ENCODE measurements at places on chromosomes 2 and 18. TPM values are rescaled to one million over a fixed set of nuclear protein-coding genes. Genes with fewer than 3 reads are reported as not detected.
A peak's percentile ranks its signal among the peaks of the same experiment; 100 is the strongest.

ALPG gene
- not detected for total RNA-seq

GRCh38 chr2:99261242-99261641 is 5.8 kb upstream of the LYG2 start:
- no peak for DNase-seq

PROKR1 gene
- 0.19 TPM for total RNA-seq

- DNase-seq = no peak
These were observed 31.8 kb downstream of the CREB1 start for GRCh38 chr2:207561386-207562080.

KIF1A gene
- 4.3 TPM for total RNA-seq

DNA sequence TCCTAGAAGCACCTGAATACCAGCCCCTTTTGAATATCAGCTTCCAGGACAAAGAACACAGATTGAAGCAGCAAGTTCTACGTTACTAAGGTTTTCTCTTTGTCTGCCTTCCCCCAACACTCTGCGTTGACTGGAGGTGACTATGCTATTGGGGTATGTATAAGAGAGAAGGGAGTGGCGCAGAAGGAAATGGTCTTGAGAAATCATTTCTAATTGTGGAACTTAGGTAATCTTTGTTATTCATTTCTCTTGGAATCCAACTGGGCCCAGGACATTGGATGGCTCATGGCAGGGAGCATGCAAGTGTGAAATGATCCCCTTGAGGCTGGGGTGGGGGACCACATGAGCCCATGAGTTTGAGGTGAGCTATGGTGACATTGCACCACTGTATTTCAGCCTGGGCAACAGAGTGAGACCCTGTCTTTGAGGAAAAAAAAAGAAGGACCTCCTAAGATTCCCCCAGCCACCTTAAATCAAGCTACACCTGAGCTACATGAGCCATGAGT is 29.7 kb downstream of the XDH start:
- no peak for DNase-seq

DNA sequence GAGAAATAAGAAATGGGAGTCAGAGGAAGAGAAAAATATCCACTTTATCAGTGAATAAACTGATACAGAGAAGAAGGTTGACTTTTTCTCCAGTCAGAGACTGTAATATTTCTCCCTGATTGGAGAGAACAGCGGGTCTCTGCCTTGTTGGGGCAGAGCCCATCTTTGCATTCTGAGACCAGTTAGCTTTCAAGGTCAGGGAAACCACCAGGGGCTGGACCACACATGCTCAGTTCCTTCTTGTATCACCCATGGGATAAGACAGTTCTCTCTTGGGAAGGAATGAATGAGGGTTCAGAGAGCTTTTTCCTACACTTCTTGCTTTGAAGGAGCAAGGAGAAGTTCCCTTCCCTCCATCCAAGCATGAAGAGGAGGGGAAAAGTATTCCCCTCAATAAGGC is 12.2 kb downstream of the GPATCH11 start:
- DNase-seq = no peak

- no peak for DNase-seq
These were observed 777 bp upstream of the C18orf32 start for GRCh38 chr18:49487711-49488310.

DNA sequence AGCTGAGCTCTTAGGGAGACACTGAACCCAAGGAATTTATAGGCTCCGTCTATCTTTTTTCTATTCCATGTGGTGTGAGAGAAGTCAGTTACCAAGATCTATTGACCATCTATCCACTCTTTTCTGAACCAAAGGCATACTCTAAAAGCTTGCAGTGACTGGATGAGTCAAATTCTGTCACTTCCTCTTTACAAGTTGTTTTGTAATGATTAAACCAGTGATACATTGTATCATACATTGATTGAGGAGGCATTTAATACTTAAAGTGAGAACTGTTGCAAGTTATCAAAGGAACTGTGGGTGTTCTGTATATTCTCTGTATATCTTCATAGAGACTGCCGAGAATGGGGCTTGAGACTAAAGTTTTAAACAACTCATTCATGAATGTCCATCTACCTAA is 188.8 kb downstream of the CAMKMT start:
- DNase-seq = no peak

DNA sequence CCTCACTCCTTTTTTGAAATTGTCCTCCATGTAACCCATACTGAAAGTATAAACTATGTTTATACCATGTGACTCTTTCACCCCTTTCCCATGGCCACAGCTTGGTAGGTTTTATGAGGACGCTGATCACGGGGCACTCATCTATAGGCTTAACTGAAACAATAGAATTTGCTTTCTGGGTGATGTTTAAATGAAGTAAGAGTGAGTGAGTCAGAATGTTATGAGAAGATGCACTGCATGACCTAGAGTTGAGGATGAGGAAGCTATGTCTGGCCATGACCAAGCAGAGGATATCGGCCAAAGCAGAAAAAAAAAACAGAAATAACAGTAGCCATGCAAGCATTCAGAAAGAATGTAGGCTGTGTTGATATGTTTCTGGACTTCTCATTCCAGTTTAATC is 34.9 kb downstream of the SCN1A start:
- DNase-seq = no peak

DNA sequence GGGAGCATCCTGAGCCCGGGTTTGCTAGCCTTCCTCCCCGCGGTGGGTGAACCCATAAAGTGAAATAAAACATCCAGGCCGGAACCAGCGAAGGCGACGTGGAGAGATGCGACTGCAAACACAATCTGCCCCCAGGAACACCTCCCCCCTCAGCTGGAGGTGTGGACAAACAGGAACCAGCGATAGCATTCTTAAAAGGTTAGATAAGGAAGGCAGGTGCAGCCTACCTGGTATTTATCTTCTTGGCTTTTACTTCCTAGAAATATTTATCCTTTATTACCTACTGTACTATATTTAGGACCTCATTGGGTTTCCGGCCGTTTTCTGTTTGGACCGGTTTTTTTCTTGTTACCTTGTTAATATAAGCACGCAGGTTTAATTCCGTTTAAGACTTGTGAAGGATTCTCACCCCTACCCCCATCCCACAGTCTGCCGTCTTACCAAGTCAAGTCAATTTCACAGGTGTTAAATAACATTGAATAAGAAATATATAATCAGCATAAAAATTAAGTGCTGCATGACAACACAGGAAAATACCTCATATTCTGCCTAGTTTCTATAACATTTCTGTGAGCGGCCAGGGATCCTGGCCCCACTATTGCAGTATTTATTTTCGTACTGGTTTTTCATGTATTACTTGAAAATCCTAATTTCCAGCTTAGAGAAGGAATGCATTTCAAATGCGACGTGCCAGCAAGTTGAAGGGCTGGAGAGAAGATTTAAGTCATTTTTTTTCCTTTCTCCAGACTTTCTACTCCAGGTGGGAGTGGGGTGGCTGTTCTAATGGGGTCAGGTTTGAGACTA is 224.0 kb upstream of the ID2 start:
- DNase-seq = no peak

- no peak for DNase-seq
These were observed 220.4 kb upstream of the TFPI start for GRCh38 chr2:187774551-187775071.

STARD7 gene
- total RNA-seq = 101 TPM

DNA sequence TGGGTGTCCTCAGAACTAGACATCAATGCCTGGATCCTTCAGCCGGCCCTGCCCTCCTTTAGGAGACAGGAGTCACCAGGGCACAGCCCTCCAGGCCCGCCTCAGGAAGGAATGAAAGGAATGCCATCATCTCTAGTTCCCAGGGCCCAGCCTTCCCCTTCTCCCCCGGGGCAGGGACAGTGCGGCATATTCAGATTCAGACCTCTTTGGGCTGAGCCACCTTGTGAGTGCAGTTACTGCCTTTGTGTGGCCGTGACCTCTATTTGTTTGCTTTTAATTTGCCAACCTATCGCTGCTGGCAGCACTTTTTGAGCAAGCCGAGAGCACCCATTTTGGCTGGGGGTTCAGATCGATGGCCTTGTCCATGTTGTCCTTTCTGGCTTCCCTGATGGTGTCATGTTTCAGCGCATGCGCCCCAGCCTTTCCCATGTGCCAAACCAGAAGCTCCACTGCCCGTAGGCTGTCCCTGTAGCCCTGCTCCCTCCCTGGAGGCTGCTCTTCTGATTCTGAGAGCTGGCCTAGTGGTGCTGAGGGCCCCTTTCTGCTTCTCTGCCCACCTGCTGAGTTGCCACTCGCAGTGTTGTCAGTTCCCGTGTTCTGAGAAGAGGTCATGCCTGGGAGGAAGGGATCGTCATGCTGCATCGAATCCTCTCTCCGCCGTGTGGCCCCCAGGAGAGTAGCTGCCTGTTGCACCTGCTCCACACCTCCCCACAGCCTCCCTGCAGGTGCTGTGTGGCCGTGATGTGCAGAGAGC is 10.9 kb downstream of the ANKRD23 start:
- DNase-seq = no peak

EVX2 gene
- total RNA-seq = not detected

GRCh38 chr2:29759360-29759759 is 162.0 kb downstream of the ALK start:
- no peak for DNase-seq

GRCh38 chr2:127183771-127184170 is 36.3 kb downstream of the CYP27C1 start:
- DNase-seq = peak; percentile 37
